Mesangial cell (primary cell): ENCODE measurements at places on chromosomes 3 and 15. TPM values are rescaled to one million over a fixed set of nuclear protein-coding genes. Genes with fewer than 3 reads are reported as not detected.

ITGA11 gene
- total RNA-seq = 7.8 and 83.4 TPM in 2 replicates

WDR93 gene
- 0.16 and 0.25 TPM in 2 replicates for total RNA-seq

PTPN9 gene
- 29.3 and 32.1 TPM in 2 replicates for total RNA-seq

SERPINI2 gene
- total RNA-seq = not detected in 2 replicates

PIGZ gene
- 0.98 and 6.6 TPM in 2 replicates for total RNA-seq

STAC gene
- total RNA-seq = 11.7 and 31.0 TPM in 2 replicates

KNG1 gene
- not detected in 2 replicates for total RNA-seq

CD276 gene
- 202 and 236 TPM in 2 replicates for total RNA-seq

ATP13A5 gene
- total RNA-seq = not detected in 2 replicates

TGM4 gene
- total RNA-seq = 0.13 and 0.65 TPM in 2 replicates

KLHL24 gene
- total RNA-seq = 11.9 and 102 TPM in 2 replicates

DZIP1L gene
- total RNA-seq = 13.0 and 16.9 TPM in 2 replicates

AEN gene
- 31.7 and 44.0 TPM in 2 replicates for total RNA-seq

CACNA2D2 gene
- total RNA-seq = 0.16 and 1.1 TPM in 2 replicates

SGO1 gene
- total RNA-seq = 0.38 and 12.7 TPM in 2 replicates

FMN1 gene
- 0.33 and 5.8 TPM in 2 replicates for total RNA-seq

ZNF662 gene
- 1.1 and 1.8 TPM in 2 replicates for total RNA-seq
